ENCODE measurements at places on chromosomes 7 and 10.
A peak's percentile ranks its signal among the peaks of the same experiment; 100 is the strongest.

- no peak for DNase-seq
Measured at GRCh38 chr10:7417103-7417623, 6.3 kb upstream of the SFMBT2 start.

DNA sequence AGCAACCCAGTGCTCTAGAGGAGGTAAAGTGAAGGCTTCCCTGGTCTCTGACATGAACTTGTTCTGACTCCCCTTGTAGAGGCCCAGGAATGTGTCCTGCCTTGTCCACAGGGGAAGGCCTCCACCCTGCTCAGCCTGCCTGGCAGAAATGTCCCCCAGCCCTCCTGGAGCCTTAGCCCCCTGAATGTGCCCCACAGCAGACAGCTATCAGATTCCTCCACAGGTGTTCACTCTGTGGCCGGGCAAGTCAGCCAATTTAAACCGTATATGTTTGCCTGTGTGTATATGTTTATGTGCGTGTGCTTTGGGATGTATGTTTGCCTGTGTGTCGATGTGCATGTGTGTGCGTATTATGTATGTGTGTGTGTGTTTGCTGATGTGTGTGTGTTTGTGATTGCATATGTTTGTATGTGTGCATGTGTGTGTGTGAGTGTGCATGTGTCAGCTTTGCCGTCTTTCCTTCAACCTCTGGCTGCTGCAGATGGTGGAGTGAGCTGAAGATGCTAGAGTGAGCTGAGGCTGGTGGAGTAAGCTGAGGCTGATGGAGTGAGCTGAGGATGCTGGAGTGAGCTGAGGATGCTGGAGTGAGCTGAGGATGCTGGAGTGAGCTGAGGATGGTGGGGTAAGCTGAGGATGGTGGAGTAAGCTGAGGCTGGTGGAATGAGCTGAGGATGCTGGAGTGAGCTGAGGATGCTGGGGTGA is 68.9 kb upstream of the ANTXRL start:
- no peak for DNase-seq

- peak; percentile 7 for DNase-seq
Measured at GRCh38 chr7:50921114-50921813, 138.6 kb upstream of the GRB10 start.

GRCh38 chr10:3781468-3782145 is 3.4 kb downstream of the KLF6 start:
- no peak for DNase-seq

GRCh38 chr7:77679608-77680007 is 16.7 kb upstream of the RSBN1L start:
- DNase-seq = no peak

- DNase-seq = no peak
Measured at GRCh38 chr7:128718967-128719642, 20.1 kb upstream of the CALU start.

DNA sequence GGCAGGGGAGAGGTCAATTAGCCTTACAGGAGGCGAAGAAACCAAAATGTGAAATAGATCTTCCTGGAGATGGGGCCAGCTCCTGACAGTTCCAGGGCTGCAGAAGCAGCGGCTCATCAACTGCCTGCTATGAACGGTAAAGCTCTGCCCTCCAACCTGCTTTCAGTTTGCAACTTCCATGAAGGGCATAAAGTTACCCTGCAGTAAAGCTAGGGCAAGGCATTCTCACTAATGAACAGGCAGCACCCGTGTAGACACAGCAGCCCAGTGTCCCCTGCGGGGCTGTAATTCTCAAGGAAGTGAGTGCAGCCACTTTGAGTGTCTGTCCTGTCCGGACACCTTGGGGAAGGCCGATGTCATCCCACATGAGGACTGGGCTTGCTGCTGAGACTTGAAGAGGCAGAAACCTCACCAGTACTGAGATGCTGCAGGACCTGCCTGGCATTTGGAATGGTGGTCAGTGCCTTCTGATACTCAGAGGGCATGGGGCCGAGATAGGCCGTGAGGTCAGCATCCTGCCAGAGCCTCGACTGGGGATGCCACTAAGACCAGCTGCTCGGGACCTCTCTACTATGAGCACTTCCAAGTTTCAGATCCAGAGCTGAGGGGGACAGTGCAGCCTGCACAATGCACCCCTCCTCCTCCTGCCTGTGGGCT is 26.1 kb upstream of the C10orf53 start:
- DNase-seq = no peak

DNA sequence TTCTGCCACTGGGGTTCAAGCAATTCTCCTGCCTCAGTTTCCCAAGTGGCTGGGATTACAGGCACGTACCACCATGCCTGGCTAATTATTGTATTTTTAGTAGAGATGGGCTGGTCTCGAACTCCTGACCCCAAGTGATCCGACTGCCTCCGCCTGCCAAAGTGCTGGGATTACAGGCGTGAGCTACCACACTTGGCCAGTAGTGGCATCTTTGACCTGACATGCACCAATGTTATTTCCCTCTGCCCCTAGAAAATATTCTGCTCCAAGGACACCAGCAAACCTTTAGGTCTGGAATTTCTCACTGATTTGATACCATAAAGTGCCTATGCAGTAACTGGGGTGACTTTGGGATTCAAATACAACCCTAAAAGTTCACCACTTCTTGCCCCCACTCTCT is 179.4 kb downstream of the ARID5B start:
- no peak for DNase-seq

DNA sequence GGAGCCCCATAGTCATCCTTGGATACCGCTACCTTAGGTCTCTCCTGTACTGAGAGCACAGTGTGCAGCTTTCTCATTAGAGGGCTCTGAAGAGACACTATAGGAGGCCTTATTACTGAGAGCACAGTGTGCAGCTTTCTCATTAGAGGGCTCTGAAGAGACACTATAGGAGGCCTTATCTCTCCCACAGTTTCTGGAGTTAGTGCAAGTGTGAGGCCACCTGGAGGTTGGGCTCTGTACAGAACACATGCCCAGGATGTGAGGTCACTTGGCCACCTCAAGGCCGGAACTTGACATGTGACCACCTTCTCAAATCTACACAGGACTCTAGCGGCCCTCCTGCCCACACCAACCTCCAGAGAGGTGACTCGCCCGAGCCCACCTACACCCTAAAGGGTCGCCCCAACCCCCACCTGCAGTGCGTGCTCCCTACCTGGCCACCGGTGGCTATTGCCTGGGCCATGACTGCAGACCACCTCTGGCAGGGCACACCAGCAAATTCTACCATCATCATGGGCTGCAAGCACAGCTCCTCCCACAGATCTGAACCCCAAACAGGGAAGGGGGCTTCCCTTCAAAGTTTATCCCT is 24.6 kb downstream of the FRMPD2 start:
- no peak for DNase-seq

DNA sequence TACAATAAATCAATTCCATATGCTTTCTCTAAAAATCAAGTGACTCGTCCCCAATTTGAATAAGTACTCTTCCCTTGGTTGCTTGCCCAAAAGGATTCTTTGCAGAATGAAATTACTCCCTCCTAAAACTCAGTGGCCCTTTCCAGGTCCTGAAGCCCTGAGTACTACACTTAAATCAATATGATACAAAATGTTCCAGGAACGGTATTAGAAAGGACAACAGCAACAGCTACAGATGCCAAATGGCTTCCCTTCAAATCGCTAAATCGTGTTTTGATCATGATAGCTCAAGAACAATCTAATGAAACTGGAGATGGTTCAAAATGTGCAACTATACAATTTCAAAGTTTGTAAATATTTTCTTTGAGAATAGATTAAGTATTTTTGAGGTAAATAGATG is 59.4 kb downstream of the TPK1 start:
- no peak for DNase-seq

- no peak for DNase-seq
Measured at GRCh38 chr10:71023704-71024283, 135.4 kb upstream of the PCBD1 start.

Measured in NCI-H1436 treated with DMSO at 0.1 percent for 48 hours (cell line).